ENCODE measurements at places on chromosomes 4 and X.

DNA sequence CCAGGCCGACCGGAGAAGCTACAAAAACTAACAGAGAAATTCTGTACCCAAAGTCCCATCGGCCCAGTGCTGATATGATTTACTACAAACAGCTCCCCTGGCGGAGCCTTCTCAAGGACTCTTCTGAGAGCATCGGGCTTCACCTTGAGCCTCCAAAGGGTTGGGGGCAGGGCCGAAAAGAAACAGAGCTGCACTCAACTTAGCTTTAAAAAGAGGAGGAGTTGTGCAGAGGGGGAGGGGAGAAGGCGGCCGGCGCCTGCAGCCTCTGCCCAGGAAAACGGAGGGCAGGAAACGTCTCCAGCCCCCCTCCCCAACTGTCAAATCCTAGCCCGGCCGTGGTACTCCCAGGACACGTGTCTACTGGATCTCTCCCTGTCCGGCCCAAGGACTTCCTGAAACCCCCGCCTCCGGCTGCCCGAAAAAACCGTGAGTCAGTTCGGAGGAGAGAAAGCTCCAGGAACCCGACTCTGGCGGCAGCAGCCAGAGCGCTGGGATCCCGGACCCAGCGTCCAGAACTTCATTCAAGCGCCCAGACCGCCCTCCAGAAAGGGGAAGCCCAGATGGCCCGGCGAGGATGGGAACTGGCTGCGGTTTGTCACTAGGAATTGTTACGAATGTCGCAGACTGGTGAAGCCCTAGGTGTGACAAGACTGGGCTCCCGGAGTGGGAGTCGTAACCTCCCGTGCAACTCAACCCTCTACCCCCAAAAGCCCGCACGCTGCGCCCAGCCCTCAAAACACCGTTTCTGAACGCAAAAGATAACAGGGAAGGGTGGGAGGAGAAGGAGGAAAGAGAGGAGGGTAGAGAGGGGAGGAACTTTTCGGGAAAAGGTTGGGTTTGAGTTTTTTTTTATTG, 973 bp downstream of the ADAMTS3 start:
- peak; percentile 75 for DNase-seq

DNA sequence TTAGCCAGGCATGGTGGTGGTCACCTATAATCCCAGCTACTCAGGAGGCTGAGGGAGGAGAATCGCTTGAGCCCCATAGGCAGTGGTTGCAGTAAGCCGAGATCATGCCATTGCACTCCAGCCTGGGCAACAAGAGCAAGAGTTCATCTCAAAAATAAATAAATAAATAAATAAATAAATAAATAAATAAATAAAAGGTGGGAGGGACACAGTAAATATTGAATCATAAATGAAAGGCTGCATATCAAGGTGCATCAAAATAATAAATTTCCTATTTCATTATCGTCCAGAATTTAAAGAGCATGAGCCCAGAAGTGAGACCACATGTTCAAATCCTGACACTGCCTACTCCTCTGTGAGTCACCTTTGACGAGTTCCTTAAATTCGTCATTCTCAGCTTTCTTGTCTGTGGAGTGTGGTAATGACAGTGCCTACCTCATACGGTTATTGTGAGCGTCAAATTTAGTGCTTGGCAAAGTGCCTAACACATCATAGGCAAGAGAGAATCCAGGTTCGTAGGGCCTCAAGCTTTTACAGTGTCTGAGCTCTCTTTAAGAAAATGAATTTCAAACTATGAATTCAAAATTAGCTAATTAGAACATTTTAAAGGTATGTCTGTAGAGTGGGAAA, 49.9 kb downstream of the IL15 start:
- peak; percentile 43 for DNase-seq

GRCh38 chrX:24063488-24063887, 8.7 kb downstream of the EIF2S3 start:
- DNase-seq = no peak

DNA sequence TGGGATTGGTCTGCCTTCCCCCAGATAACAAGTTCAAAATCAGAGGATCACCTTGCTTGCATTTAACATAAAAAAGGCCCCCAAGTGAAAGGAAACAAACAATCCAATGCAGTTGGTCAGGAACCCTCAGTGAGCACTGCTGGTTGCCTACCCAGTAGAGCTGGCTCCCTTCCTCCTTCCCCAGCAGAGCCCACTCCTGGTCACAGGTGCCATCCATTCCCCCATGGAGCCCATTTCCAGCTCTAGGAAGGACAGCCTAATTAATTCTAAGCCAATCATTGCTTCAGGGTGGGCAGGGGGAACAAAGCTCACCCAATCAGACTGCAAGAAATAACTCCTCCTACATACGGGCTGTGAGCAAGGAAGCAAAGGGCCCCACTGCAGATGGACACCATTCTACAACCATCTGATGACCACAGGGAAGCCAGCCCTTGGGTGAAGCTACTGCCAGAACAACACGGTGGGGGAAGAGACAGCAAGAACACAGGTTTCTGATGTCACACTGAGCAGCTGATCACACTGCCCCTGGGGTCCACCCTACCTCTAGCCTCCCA, 86.5 kb downstream of the SH3KBP1 start:
- no peak for DNase-seq

DNA sequence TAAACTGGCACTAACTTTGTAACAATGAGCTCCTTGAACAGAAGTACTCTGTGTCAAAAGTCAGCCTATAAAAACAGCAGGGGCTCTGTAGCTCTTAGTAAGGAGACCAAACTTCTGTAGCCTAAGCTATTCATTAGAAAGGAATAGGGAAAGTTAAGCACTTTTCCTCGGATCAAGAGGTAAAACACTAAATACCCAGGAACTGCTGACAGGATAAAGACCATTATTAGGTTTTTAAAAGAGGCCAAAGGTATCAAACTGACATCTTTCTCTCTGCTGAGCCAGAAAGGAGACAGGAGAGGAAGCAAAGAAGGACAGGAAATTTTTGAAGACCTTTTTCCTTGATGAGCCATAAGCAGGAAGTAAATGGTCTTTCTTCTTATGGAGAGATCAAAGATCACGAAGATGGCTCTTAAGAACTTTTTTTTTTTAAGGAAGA, 31.9 kb downstream of the ANAPC10 start:
- DNase-seq = no peak

DNA sequence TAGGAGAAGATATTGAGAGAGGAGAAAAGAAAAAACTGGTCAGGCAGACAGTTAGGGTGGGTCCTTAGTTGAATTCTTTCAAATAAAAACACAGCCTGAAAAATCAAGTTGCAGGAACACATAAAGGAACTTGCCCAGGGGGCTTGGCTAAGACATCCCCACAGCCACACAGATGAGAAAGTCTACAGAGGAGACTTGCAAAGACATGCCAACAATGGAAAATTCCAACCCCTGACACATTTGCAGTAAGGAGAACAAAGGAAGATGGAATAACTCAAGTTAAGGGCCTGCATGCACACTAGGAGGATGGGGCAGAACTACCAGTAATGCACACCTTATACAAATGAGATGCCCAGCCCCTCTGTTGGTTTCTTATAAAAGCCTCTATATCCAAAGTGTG, 197.6 kb downstream of the CPXCR1 start:
- no peak for DNase-seq

DNA sequence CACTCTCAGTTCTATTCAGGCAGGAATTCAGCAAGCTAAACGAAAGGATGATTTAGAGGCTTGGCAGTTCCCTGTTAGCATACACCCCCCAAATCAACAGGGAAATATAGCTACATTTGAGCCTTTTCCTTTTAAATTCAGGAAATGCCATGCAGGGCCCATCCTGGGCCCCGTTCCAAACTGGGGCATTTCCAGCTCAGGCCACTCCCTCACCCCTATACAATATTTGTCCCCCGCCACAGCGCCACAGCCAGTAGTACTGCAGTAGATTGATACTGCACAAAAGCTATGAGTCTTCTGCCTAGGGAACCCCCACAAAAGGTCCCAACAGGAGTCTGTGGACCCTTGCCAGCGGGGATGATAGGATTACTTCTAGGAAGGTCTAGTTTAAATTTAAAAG, 102.0 kb upstream of the MAPK10 start:
- DNase-seq = no peak

GRCh38 chr4:8112036-8112576, 46.5 kb downstream of the ABLIM2 start:
- DNase-seq = no peak

GRCh38 chrX:19487520-19488200, 27.6 kb downstream of the MAP3K15 start:
- no peak for DNase-seq

- no peak for DNase-seq
Measured at GRCh38 chr4:182309877-182310276, 66.7 kb downstream of the TENM3 start.

DNA sequence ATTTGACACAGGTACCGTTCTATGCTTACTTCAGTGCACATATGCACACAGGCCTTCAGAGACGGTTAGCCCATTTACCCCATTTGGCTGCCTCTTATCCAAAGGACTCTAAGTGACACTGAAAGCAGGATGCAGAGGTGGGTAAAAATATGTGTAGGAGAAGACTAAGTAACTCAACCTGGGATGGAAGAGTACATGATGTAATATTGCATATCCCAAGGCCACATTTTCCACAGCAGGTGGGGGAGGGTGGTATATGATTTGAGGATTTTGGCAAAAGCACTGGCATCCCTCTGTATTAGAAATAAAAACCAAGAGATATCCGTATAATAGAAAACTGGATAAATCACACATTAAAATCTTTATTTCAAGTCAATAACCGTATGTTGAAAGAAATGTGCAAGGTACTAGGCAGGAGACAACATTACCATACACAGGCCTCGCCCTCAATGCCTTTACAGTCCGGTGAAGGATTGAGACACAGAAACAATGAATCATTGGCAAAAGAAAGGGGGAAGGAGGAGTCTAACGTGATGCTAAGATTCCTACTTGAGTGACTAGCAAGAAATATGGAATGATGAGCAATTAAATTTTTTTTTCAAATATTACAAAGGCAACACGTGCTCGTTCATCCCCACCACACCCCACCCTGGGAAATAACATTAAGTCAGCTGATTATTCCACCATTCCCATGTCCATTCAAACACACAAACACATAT, 161.0 kb upstream of the RASGEF1B start:
- DNase-seq = peak; percentile 13

GRCh38 chr4:20181926-20182325, 69.8 kb upstream of the SLIT2 start:
- peak; percentile 37 for DNase-seq

DNA sequence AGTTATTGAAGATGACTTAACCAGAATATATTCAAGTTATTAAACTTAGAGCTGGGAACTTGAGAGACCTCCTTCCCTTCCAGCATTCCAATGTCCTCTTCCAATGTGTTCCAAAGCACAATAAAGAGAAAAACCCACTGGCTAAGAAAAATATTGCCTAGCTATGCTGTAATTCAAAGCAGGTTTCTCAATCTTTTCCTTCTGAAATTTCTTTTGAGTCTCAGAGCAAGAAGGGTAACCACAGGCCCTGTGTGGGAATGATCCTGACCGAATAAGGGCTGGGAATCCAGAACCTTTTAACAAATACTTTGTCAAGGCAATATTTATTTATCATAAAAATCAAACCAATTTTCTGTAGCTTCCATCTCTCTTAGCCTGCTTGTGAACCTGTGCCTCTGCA, 150.7 kb upstream of the SFRP2 start:
- DNase-seq = no peak

DNA sequence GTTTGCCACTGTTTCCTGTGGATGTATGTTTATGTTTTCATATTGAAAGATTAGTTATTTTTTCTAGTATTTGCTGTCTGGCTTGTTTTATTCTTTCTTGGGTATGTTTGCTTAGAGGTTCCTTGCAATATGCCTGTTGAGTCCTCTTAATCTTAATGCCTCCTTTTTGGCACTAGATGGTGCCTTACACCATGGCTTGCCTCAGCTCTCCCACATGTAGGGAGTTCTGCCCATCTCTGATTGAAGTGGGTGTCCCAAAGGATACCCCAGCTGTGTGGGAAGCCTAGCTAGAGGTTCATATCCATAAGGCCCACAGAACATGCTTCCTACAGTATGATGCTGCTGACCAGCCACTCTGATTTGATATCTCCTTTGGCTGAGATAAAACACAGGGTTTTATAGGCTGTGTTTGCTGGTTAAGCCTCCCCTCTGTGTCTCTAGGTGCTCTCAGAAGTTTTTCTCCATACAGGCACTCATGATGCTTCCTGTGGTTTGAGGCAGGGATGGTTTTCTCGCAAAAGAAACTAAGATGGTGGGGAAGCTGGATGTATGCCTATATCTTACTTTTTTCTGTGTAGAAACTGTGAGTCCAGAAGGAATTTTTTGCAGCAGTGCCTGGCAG, 162.4 kb downstream of the ASB9 start:
- no peak for DNase-seq

- DNase-seq = peak; percentile 9
Measured at GRCh38 chr4:188727746-188728145, 588.5 kb downstream of the TRIML1 start.

- DNase-seq = no peak
Measured at GRCh38 chrX:42054256-42054655, 130.9 kb upstream of the CASK start.

- no peak for DNase-seq
Measured at GRCh38 chr4:80033581-80033980, 39.4 kb downstream of the ANTXR2 start.

- peak; percentile 33 for DNase-seq
Measured at GRCh38 chr4:54908763-54909162, 216.6 kb downstream of the KDR start.

GRCh38 chrX:20511792-20512191, 245.1 kb upstream of the RPS6KA3 start:
- no peak for DNase-seq

- DNase-seq = no peak
Measured at GRCh38 chrX:118971552-118971951, 2.9 kb upstream of the LONRF3 start.

DNA sequence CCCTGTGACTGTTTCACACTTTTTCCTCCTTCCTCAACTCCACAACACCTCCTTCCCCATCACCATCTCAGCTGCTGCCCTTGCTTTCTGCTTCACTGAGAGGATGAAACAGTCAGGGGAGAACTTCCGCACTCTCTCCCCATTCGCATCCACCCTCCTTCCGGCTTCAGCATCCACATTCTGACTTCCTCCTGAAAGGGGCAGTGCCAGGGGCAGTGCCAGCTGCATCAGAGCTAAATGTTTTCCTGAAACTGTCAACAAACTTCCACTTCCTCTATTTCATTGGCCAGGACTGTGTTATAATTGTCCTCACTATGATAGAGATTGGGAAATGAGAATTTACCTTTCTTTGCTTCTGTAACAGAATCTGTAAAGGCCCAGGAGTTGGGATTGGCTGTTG, 18.2 kb upstream of the RASL11B start:
- no peak for DNase-seq

DNA sequence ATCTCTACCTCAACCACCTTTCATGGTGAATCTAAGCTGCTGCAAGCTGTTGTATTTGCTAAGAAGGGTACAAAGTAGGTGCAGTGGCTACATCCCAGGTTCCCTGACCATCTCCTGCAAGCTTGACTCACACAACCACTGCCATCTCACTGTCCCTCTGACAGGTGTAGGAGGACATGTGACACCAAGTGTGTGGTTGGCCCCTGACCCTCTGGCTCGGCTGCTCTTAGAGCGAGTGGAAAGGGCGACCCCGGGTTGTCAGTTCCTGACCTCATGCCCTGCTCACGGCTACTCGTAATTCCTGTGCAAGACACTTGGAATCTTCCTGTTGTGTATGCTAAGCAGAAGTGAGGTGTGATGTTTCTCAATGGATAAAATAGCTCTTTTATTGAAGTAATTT, 184.4 kb downstream of the DCLK2 start:
- DNase-seq = no peak

GRCh38 chr4:175656649-175657048, 155.4 kb downstream of the GPM6A start:
- DNase-seq = no peak

GRCh38 chr4:42397635-42398170, 415 bp downstream of the SHISA3 start:
- no peak for DNase-seq
